Activated CD8-positive, alpha-beta memory T cell treated with anti-CD3 and anti-CD28 coated beads for 1 hour (primary cell): ENCODE measurements at places on chromosomes 4 and X.

DNA sequence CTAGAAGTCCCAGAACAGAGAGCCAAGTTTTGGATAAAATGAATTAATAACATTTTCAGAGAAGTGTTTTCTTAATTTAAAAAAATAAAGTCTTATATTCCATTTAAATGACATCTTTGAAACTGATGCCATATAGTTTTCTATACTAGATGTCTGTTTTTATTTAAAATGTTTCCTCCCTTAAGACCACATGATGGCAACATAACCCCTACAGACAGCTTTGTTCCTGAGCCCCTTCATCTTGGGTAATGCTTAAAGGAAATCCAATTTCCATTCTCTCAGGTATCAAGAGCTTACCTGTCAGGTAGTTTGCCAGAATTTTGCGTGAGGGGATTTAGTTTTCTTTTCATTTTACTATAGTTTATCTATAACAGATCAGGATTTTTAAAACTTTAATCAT lies 181.4 kb upstream of the UGT8 start:
- DNase-seq = no peak

DNA sequence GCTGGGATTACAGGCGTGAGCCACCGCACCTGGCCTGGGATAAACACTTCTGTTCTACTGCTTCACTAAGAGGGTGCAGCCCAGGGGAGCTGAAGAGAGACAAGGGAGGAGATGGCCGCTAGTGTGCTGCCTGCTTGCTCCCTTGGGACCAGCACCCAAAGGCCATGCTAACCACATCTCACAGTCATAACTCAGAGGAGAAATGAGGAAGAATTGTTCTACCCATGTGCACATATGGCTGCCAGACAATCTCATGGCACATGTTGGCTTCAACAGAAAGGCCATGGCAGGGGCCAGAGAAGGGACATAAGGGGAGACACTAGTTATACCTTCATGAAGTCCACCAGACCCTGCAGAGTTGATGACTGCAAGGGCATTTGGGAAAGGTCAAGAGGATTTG lies 22.4 kb downstream of the CLDN22 start:
- DNase-seq = no peak

DNA sequence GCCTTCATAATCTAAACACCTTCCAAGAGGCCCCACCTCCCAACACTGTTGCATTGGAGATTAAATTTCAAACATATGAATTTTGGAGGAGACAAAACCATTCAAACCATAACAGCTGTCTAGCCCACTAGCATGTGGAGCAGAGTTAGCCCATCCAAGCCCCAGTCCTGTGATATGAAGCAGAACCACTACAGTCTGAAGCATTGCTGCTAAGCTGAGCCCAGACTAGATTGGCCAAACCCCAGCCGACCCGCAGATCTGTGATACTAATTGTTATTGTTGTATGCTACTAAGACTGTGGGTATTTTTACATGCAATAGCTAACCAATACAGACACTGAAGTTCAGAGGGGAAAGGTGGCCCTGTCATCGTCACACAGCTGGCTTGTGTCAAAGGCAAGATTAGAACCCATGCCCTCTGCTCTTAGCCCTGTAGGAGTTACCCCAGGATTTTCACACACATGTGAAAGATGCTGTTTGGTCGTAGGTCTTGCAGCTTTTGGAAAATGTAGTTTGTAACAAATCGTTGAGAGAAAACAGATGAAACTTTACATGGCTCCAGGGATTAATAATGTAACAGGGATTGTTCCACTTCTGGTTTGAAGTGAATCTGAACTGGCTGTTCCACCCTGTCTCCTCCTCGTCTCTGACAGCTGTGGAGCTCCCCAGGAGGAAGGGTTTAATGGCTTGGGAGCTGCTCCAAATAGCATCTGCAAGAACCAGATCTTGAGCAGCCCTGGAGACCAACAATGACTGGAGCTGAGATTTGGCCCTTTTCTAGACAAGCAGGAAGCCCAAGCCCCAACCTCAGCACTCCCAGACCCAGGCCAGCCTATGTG lies 517.5 kb downstream of the MID1IP1 start:
- DNase-seq = no peak

DNA sequence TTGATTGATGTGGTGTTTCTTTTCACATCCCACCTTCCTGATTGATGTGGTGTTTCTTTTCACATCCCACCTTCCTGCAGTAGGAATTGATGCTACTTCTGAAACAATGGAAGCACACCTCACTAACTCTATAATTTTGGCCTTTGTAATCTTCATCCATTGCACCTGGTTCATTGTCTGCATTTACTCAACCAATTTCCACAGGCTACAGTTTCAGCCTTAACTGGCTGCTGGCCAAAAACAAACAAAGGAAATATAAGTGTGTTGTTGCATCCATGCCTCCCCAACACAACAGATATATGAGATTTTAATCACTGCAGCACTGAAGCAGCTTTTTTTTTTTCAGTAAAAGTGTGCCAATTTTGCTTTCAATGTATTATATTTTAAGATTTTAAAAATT lies 867.6 kb upstream of the PCDH7 start:
- no peak for DNase-seq

DNA sequence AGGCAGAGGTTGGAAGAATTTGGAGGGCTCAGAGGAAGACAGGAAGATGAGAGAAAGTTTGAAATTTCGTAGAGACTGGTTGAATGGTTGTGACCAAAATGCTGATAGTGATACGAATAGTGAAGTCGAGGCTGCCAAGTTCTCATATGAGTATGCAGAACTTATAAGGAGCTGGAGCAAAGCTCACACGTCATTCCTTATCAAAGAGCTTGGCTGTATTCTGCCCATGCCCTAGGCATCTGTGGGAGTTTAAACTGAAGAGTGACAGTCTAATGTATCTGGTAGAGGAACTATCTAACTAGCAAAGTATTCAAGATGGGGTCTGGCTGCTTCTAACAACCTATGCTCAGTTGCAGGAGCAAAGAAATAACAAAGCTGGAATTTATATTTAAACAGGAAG lies 102.1 kb downstream of the PCDH18 start:
- no peak for DNase-seq

DNA sequence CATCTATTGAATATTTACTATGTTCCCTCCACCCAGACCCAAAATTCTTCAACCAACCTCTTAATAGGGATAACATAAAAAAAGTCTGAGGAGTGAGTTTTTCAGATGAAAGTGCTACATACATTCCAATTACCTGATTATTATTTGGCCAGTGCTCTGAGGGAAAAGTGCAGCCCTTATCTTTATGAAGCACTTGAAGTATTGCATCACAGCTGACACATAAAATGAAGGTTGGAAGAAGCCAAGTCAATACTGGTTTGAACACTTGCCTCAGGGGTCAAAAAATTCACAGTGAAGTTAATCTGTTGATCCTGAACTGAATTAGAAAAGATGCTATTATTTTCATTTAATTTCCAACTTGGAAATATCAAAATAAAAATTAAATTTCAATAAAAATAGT lies 498.9 kb downstream of the INPP4B start:
- DNase-seq = no peak

GRCh38 chr4:16067515-16067914 lies 16.3 kb downstream of the PROM1 start:
- DNase-seq = no peak

- DNase-seq = no peak
These were observed 53.5 kb upstream of the IL21 start for GRCh38 chr4:122674371-122674770.

- DNase-seq = no peak
These were observed 18.9 kb upstream of the SPANXN3 start for GRCh38 chrX:143536176-143536575.

DNA sequence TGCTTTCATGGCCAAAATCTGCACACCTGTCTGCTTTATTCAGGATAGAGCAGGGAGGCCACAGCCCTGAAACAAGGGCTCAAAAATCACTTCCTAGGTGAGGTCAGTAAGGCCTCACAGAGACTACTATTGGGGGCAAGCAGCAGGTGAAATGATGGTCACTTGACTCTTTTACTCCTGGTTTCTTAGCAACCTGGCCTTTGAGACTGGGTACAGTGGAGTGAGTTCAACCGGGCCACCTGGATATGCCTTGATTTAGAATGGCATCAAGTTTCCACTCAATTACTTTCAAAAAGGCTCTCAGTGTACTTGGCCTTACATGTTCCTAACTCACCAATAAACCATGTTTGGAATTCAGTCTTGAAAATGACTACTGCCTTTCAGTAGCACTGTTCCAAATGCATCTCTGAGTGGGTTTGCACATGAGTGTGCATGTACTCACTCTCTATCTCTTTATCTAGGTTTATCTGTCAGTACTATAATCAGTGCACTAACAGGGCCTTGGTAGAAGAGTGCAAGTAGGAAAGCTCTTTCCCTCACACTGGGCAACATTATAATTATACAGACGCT lies 388.2 kb downstream of the OPHN1 start:
- DNase-seq = no peak

- no peak for DNase-seq
These were observed 22.9 kb upstream of the SGMS2 start for GRCh38 chr4:107801766-107802211.
